MV-4-11 (cell line): ENCODE measurements at places on chromosomes 3 and 15.
A peak's percentile ranks its signal among the peaks of the same experiment; 100 is the strongest.

- no peak for DNase-seq
These were observed 87.7 kb upstream of the RASGRP1 start for GRCh38 chr15:38652183-38652794.

- no peak for DNase-seq
These were observed 25.5 kb upstream of the PTPRG start for GRCh38 chr3:61535826-61536225.

DNA sequence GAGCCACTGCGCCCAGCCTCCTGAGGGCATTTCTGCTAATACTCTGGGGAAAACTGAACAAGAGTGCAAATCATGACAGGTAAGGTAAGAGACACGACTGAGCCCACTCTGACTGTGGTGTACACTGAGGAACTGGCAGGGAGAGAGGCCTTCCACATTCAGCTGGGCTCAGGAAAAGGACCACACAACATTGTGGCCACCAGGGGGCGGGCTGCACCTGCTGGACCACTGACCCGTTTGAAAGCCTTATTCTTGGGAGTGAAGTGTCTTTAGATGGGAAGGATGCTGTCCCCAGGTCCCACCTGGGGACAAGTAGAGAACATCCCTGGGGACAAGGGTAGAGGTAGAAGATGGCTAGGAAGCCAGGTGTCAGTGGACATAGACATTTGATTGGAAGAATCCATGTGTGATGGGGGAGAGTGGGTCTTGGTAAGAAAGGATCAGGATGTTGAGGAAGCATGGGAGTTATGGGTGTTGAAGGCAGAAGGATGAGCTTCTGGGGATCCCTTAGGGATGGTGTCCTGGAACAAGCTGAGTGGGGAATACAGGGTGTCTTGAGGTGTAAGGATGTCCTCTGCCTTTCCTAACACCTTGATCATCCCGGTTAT lies 6.2 kb upstream of the CTDSPL start:
- peak; percentile 54 for DNase-seq

- DNase-seq, result no peak
These were observed 158.2 kb downstream of the NTRK3 start for GRCh38 chr15:88098361-88098760.

DNA sequence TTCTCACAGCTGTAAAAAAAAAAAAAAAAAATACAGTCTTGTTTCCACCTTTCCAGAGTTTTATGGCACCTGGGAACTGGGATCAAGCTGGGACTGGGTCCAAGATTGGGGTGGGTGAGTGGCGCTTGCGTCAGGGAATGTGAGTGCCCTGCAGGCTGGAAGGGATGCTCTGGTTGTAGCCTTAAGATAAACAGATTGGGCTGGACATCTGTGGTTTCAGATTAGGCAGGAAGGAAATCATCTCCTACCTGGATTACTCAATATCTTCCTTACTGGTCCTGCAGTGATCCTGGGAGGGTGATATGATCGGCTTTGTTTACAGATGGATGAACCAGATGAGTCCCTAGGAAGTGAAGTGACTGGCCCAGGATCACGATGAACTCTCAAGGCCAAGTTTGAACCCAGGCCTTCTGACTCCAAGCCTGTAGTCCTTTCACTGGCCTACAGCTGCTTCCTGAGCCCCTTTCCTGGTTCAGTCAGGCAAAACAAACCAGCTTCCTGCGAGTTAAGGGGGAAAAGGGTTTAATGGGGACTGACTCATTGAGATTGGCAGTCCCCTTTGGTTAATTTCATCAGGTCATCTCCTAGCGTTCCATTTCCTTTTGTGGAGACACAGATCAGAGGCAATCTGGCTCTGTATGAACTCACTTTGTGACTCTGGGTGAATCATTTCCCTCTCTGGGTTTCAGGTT lies 179.8 kb downstream of the THSD4 start:
- DNase-seq, result peak; percentile 96

- DNase-seq, result no peak
These were observed 2.5 kb downstream of the CTDSPL start for GRCh38 chr3:37863949-37864822.

GRCh38 chr15:81254916-81255290 lies 58.2 kb downstream of the IL16 start:
- DNase-seq, result no peak

DNA sequence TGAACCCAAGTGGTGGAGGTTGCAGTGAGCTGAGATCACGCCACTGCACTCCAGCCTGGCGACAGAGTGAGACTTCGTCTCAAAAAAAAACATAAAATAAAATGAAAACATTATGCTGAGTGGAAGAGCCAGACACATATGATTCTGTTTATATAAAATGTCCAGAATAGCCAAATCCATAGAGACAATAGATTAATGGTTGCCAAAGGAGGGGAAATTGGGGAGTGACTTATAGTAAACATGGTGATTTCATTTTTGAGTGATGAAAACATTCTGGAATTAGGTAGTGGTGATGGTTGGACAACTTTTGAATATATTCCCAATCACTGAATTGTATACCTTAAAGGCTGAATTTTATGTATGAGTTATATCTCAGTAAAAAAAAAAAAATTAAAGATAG lies 172.0 kb upstream of the BFSP2 start:
- no peak for DNase-seq

DNA sequence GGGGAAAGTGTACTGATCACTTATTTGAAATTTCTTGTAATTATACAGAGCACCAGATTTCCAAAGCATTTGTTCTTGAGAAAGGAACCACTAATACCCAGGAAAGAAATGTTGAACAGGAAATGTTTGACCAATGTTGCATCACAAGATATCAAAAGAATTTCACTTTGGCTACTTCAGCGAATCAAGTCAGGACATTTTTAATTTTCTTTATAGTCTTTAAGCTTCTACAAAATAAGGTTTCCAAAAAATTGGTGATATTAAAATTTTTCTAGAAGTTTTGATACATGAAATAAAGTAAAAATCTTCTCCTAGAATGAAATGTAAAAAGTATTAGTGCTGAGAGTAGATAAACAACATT lies 421.9 kb downstream of the MECOM start:
- DNase-seq, result no peak

GRCh38 chr15:58957101-58957973 lies 23.9 kb upstream of the SLTM start:
- peak; percentile 54 for DNase-seq

DNA sequence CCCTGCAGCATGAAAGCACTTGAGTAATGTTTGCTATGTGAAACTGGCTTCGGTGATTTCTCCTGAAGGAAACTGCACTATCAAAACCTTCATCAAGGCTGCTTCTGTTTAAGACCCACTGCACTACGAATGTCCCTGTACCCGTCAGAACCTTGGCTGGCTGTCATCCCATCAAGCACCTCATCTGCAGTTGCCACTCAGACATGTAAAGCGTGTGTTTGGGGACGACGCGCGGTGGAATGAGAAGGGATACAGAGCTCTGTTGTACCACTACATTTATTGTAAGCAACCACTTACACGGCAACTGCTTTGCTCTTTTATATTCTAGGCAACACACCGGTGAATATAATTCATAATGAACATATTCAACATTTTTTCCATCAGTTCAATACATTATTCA lies 147.6 kb downstream of the TIGIT start:
- no peak for DNase-seq

- DNase-seq, result no peak
These were observed 15.5 kb downstream of the MRPS25 start for GRCh38 chr3:15049584-15049983.

DNA sequence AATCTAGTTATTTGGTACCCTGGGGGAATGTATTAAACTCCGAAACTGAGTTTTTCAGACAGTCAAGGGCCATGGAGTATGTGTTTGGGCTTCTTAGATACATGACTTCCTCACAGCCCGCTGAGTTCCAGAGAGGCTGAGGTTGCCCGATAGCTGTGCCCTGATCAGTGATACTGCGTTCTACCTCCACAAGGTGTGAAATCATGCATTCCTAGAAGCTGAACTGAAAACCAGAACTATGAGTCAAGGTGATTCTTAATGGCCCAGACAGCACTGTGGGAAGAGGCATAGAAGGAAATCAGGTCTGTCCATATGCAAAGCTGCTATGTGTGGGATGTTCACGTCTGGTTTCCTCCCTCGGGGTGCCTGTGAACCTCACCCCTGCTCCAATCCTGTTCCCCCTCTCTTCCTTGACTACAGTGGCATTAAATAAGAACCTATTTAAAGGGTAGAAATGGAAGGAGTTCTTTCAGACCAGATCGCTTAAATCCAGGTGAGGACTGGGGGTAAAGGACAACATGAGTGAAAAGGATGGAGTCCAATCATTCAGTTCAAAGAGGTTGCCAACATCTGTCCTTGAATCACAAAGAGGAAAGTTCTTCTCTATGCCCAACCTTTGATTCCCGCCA lies 74.3 kb downstream of the MYO1E start:
- DNase-seq, result no peak

DNA sequence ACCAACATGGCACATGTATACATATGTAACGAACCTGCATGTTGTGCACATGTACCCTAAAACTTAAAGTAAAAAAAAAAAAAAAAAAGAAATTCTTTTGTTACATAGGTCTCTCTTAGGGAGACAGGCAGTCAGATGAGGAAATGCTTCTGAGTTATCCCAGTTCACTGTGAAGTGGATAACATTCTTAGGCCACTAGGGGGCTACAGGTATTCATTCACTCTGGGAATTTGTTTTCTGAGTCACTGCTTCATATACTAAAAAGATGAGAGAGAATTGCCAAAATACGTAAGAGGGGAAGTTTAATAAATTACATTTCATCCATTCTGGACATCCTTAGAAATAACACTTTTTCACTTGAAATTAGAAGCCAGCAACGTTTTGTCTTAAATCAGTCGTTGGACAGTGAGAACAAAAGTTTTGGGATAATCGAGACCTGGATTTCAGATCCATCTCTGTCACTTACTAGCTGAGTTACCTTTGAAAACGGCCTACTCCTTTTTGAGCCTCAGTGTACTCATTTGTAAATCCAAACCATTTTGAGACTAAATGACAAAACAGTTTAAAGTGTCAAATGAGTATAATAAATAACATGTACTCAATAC lies 738.4 kb upstream of the ALCAM start:
- DNase-seq, result peak; percentile 21

DNA sequence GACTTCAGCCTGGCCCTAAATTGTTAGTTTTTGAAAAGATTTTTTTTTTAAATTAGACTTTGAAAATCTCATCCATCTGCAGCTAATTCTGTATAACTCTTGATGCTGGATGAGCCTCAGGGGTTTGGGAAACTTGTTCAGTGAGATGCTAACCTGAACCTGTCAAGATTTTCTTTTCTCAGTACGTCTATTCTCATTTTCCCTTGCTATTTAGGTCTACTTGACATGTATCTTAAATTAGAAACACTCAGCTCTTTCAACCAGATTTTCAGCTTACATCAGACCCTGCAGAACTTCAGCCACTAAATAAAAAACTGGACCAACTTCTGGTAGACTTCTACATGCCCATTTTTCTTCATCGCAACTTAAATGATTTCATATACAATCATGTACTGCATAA lies 61.4 kb downstream of the MFSD1 start:
- DNase-seq, result no peak

- no peak for DNase-seq
These were observed 328.4 kb upstream of the NECTIN3 start for GRCh38 chr3:110743202-110743601.

- DNase-seq, result no peak
These were observed 40.7 kb downstream of the XXYLT1 start for GRCh38 chr3:195230244-195230643.

- no peak for DNase-seq
These were observed 205.3 kb downstream of the CDIN1 start for GRCh38 chr15:36784717-36785116.

DNA sequence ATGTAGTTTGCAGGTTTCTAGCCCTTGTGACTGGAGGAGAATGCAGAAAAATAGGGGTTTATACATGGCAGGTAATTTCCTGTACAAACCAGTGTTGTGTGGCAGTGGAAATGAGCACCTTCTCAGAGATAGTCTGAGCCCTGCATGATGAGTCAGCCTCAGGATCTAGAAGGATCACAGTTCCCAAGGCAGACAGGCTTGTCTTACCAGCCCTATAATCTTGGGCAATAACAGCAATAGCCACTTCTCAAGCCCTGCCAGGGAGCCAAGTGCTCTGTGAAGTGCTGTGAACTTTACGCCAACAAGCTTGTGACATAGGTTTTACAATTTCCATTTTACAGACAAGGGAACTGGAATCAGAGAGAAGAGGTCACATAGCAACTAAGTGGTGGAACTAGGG lies 89.4 kb downstream of the CD47 start:
- peak; percentile 67 for DNase-seq

DNA sequence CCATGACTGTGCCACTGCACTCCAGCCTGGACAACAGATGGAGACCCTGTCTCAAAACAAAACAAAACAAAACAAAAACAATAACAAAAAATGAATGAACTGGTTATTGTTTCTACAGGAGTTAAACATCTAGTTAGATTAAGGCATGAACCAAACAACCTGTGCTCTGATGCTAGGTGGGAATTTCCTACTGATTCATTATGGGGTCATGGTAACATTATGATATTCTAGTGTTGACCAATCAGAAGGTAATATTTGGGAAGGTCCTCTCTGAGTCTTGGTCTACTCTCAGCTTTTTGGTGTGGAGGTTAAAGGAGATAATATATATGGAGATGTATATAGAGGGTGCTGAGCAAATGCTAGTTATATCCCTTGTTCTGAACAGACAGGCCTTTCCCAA lies 37.6 kb downstream of the MCF2L2 start:
- DNase-seq, result no peak
